Fibroblast of skin of left quadriceps (primary cell): ENCODE measurements at places on chromosomes 6 and 20.
A peak's percentile ranks its signal among the peaks of the same experiment; 100 is the strongest.

GRCh38 chr6:37130704-37131103 lies 39.2 kb upstream of the PIM1 start:
- DNase-seq = no peak

- no peak for DNase-seq
These were observed 82.8 kb downstream of the MAFB start for GRCh38 chr20:40606237-40606636.

DNA sequence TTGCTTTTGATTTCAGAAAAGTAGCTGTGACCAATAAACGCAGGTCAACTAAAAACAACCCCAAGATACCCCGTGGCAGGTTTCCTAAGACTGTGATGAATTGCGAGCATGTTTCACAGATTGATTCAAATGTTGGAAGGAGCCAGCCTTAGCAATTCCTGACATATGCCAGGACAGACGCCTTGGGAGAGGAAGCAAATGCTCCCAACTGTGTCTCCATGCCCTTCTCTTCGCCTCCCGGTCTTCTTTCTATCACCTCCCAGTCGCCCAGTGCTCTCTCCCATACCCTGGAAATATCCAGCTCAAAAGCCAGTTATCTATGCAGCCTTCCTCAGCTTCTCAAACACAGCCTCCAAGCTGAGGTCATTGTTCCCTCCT lies 32.0 kb downstream of the KIAA0319 start:
- DNase-seq = no peak

- no peak for DNase-seq
These were observed 621.1 kb upstream of the ADGRB3 start for GRCh38 chr6:68013780-68014515.

- no peak for DNase-seq
These were observed 87.2 kb upstream of the STXBP5 start for GRCh38 chr6:147117011-147117410.

DNA sequence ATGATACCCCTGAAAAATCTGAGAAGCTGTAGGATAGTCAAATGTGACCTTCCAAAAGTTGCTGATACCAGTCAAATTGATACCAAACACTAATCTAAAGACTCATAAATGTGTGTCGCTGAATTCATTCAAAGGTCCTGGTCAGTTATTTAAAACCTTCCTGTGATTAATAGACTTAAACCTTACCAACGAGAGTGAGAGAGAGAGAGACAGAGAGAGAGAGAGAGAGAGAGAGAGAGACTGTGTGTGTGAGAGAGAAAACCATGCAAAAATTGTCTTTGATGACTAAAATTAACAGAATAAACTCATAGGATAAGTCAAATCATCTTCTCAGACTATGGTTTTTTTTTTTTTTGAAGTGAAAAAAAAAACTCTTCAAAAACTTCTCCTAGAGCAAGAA lies 370.9 kb upstream of the HS3ST5 start:
- DNase-seq = no peak

GRCh38 chr6:69145062-69145461 lies 510.0 kb downstream of the ADGRB3 start:
- DNase-seq = no peak

DNA sequence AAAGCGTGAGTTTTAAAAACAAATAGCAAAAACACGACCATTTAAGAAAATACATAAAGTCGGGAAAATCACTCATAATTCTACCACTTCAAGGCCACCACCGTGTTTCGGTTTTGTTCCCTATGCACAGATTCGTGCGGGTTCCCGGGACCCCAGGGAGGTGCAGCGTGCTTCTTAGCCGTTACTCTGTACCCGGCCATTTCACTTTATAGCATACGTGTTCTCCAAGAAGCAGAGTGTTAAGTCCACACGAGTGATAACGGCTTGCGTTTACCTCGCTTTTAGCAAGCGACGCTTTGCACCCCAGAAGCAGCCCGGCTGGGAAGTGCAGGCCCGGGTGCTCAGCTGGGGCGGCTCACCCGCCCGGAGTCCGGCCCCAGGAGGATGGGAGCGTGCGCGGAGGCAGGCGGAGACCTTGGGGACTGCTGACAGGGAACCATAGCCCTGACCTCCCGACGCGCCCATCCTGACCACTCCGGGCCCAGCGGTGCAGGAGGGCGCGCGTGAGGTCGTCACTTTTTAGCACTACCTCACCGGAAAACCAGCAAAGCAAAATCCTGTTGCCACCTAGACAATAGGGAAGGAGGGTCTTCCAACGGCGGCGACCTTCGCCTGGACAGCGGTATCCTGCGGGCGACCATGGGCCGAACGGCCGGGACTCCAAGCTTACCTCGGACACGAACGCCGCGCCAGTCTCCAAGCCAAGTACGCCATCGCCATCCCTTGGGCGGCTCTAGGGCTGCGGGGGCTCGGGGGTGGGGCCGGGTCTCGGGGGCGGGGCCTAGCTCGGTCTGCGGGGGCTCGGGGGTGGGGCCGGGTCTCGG lies at the start of gene ECI2:
TSS of gene ECI2 (minus strand) at position 735 of the 824 bp plus-strand sequence. CDS start at position 720, 15 bp downstream.
- peak; percentile 5 for DNase-seq

- peak; percentile 62 for DNase-seq
These were observed 88.5 kb downstream of the LY86 start for GRCh38 chr6:6676910-6677441.

GRCh38 chr6:53294095-53294494 lies 54.7 kb downstream of the ELOVL5 start:
- no peak for DNase-seq
